ENCODE measurements at places on chromosomes 13 and 19.

- DNase-seq, result no peak
Observed at GRCh38 chr13:67806796-67807195, 576.7 kb upstream of the PCDH9 start.

DNA sequence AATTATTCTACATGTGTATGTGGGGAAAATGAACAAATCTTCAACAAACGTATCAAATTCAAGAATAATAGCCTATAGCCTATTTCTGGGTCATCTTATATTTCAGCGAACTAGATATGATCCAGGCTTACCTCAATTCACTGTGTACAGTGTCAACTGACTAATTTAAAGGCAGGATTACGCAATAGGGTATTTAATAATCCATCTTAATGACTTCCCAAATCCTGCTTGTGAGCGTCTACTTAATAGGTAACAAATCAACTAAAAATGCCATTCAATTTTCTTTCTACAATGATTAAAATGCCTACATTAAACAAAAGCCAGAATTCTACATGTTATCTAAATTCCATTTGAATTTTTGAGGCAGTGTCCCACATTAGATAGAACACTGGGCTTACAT, 67.0 kb downstream of the USP12 start:
- DNase-seq, result no peak

DNA sequence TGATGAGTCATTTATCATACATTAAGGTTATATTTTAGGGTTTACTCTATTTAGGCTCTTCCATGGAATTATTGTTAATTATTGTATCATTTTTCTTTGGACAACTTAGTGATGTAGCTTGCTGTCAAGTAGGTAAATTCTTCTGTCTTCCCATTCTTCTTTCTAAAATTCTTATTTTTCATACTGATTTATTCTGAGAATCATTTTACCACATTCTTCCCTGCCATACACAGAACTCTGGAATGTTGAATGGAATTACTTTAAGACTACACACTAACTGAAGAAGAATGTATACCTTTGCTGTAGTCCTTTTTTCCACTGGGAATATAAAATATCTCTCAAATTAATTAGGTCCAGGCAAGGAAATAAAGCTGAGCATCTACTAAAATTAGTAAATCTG, 24.5 kb upstream of the SLC7A1 start:
- no peak for DNase-seq

GRCh38 chr19:54430306-54431254, 15.3 kb downstream of the TTYH1 start:
- peak; percentile 13 for DNase-seq

GRCh38 chr13:86946734-86947133, 724.4 kb upstream of the SLITRK5 start:
- no peak for DNase-seq

- DNase-seq, result peak; percentile 90
Observed at GRCh38 chr19:14368011-14368513, 13.2 kb upstream of the ADGRE5 start.

DNA sequence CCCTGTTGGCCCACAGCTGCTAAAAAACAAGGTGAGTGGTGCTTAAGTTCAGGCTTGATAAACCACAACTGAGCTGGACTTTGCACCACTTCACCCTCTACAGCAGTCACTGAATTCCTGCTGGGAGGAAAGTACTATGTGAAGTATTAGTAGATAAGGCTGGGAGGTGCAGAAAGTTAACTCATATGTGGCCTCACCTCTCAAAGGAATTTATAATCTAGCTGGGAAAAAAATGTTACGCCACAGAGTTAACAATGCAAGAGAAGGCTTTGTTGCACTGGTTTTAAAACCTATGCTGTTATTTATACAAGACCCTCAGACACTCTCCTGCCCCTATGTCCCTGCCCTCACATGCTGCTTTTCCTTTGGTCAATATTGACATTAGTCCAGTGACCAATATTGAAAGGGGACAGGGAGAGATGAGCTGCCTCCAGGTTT, 60.9 kb downstream of the LIG4 start:
- DNase-seq, result no peak

DNA sequence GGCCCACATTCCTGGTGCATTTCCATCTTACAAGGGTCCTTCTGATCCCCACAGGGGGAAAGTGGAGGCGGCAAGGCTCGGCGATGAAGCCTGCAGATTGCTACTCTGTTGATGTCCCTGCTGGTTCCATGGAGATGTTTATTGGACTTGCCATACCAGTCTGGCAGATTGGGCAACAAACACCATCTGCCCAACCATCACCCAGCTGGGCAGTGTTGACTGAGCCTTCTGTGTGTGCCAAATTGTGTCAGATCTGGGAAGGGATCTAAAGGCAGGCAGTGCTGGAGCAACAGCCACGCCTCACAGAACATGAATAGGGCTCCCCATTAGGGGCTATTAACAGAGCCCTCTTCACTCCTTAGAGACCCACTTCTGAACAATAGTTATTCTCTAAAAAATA, 35.0 kb downstream of the FLT1 start:
- no peak for DNase-seq

- DNase-seq, result no peak
Observed at GRCh38 chr19:48543121-48543710, 8.8 kb upstream of the SULT2B1 start.

- peak; percentile 95 for DNase-seq
Observed at GRCh38 chr19:45817010-45817724, 2.1 kb upstream of the RSPH6A start.

DNA sequence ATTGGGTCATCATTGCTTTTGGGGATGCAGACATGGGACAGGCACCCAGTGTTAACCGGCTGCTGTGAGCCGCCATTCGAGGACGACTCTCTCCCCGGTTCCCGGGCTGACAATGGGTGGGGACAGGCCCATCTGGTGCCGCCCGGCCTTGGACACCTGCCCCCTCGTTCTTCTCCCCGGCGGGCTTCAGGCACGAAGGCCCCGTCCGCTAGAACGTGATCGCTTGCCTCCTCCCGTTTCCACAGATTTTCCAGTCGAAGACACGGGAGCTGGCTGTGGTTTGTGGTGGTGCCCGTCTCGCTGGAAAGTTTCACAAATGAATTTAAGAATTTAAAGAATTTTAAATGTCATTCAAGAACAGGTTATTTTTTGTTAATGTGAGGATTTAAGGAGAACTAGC, 2.0 kb downstream of the PALM start:
- DNase-seq, result no peak

Measured in CD4-positive, alpha-beta T cell treated with Interleukin-15 for 4 hours (primary cell).